NCI-H69 (cell line): ENCODE measurements at places on chromosomes 13 and 19.

- peak; percentile 63 for DNase-seq
These were observed 816.9 kb upstream of the SLC10A2 start for GRCh38 chr13:103883164-103883563.

DNA sequence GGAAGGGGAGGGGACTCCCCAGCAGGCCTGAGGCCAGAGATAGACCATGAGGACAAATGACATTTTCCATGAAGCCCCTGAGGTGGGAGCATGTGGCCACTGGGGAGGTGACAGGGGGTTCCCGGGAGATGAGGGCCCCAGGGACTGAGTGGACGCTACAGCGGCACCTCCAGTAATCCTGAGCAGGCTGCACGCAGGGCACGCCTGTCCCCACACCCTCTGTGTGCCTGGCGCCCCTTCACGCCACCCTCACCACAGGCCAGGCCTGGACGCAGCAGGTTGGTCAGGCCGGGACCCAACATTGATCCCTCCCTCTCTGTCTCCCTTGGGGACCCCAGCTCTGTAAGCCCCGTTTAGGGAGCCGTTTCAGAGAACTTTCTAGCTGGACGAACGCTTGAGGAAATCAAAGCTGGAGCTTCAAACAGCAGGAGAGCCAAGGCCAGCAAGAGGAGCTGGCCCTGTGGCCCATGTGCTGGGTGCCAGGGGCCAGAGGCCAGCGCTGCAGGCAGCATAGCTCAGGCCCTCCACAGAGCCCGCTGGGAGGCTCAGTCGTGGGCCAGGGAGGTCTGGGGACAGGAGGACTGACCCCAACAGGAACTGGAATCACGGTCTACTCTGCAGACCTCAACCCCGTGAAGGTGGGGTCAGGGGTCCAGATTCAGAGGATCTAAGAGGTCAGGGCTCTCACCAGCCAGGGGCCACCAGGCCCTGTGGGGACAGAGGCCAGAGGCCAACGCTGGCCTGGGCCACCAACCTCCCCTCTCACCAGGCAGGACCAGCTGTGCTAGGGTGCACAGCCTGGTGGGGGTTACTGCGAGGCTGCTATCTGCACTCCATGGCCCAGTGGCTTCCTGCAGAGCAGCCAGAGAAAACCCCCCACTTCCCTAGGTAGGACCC is 14.6 kb downstream of the LSM4 start:
- DNase-seq: no peak

GRCh38 chr19:54207983-54208783 is 7.5 kb downstream of the RPS9 start:
- peak; percentile 38 for DNase-seq

- no peak for DNase-seq
These were observed 76.0 kb upstream of the STK24 start for GRCh38 chr13:98652721-98653462.

GRCh38 chr19:29268721-29269393 is 55.9 kb upstream of the UQCRFS1 start:
- no peak for DNase-seq

GRCh38 chr19:15286688-15287365 is 45.5 kb downstream of the BRD4 start:
- no peak for DNase-seq

DNA sequence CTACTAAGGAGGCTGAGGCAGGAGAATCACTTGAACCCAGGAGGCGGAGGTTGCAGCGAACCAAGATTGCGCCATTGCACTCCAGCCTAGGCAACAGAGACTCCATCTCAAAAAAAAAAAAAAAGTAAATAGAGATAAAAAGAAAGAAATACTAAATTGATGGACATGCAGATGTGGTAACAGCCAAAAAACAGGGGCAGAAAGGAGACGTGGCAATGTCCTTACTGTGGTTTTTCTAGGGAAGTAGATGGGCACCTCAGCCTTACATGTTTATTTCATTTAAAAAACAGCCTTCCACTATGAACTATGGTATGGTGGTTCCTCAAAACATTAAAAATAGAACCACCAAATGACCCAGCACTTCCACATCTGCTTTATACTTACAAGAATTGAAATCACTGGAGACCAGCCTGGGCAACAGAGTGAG is 6.5 kb upstream of the EIF3G start:
- no peak for DNase-seq

DNA sequence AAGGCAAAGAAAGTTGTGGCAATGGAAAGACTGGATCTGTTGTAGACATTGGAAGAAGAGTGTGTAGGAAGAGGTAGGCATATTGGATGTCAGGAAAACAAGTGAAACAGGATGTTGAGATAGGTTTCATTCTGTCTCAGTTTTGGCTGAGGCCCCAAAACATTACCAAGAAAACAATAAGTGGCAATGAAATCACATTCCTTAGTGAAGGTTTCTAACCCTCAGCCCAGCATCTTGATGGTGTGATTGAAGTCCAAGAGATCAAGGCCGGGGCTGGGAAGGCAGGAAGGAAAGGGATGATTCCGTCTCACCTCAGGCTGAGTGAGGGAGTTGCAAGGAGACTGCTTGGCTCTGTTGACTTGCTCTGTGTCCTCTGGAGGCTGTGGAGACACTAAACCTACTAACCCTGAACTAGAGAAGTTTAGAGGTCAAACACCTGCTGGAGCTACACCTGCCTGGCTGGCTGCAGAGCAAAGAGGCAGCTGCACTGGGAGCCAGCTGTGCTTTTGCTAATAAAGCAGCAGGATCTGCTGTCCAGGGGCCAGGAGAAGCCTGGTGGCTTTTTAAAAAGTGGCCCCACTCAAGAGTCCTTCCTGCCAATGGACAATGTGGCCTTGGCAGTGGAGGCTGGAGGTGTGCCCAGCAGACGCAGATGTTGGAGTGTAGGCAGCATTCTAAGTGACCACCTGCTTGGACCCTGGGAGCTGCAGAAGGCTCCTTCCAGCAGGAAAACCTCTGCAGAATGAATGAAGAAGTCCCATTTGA is 53.6 kb downstream of the DGKH start:
- peak; percentile 53 for DNase-seq

GRCh38 chr19:2419754-2420153 is 7.6 kb downstream of the TIMM13 start:
- no peak for DNase-seq

- peak; percentile 1 for DNase-seq
These were observed 216.2 kb downstream of the MAB21L1 start for GRCh38 chr13:35260316-35260715.

- DNase-seq: no peak
These were observed 700 bp downstream of the ZNF816 start for GRCh38 chr19:52961981-52962380.

GRCh38 chr13:46102255-46102605 is 2.6 kb downstream of the CPB2 start:
- DNase-seq: no peak

DNA sequence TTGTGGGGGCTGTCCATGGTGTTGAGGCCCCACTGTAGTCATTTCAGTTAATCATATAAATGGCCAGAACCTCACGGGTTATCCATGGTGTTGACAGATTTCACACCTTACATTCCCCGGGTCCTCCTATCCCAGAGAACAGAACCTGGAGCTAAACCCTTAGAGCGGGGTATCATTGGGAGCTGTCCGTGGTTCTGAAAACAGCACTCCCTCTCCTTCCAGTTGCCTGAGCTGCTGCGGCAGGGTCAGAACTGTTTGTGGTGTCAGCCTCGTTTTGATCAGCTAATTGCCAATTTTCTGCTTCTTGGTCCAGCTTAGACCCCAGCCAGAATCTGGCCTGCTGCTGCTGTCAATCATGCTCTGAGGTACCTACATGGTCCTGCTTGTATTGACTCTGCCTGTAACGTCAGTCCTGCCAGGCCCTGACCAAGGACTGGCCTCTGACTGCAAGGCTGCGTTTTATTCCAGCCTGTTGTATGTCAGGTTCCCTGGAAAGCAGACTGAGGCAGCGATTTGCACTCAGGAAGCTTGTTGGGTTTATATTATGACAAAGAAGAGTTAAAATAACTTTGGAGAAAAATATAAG is 55.8 kb upstream of the KCTD15 start:
- no peak for DNase-seq

GRCh38 chr13:36395280-36395679 is 37.0 kb upstream of the CCNA1 start:
- peak; percentile 33 for DNase-seq

DNA sequence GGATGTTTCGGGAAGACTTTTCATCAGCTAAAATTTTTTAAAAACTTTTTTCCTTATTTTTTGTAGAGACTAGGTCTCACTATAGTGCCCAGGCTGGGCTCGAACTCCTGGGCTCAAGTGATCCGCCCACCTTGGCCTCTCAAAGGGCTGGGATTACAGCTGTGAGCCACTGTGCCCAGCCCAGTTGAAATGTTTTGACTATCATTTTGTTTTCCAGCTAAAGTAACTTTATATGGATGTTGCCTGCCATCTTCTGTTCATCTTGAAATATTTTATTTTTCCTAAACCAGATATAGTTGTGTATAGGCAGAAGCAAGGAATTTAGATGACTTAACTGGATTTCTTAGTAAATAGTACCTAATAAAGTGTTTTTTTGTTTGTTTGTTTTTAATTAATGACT is 7.0 kb downstream of the CAB39L start:
- DNase-seq: no peak

GRCh38 chr19:6979399-6979798 is 41.8 kb downstream of the MBD3L2B start:
- DNase-seq: no peak

DNA sequence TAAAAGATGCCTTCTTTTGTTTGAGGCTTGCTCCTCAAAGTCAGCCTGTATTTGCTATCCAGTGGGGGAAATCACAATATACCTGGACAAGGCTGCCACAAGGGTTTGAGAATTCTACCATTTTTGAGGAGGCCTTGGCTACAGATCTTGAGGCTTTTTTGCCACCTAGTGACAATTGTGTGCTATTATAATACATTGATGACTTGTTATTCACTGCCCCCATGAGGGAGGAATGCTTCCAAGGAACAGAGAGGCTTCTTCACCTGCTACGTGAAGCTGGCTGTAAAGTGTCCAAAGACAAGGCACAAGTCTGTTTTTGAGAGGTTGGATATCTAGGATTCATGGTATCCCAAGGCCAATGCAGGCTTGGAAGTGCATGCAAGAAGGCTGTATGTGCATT is 72.5 kb downstream of the ZNF708 start:
- DNase-seq: peak; percentile 22

DNA sequence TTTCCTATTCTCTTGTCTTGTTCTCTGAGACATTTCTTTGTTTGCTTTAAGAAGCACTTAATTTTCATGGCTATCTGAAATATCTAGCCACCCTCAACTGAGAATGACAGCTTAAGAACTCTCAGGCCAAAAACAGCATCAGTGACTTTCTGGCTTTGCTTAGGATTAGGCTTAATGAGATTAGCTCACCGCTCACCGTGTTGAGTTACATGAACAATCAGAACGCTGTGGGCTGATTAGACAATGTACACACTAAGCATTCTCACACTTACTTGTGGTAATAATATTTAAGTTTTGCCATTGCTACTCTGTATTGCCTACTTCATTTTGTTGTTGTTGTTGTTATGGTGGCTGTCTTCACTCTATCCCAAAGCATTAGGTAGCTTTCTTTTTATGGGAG is 1283.6 kb downstream of the UQCRFS1 start:
- no peak for DNase-seq

- DNase-seq: peak; percentile 77
These were observed 5.0 kb upstream of the LENG1 start for GRCh38 chr19:54164369-54165068.

DNA sequence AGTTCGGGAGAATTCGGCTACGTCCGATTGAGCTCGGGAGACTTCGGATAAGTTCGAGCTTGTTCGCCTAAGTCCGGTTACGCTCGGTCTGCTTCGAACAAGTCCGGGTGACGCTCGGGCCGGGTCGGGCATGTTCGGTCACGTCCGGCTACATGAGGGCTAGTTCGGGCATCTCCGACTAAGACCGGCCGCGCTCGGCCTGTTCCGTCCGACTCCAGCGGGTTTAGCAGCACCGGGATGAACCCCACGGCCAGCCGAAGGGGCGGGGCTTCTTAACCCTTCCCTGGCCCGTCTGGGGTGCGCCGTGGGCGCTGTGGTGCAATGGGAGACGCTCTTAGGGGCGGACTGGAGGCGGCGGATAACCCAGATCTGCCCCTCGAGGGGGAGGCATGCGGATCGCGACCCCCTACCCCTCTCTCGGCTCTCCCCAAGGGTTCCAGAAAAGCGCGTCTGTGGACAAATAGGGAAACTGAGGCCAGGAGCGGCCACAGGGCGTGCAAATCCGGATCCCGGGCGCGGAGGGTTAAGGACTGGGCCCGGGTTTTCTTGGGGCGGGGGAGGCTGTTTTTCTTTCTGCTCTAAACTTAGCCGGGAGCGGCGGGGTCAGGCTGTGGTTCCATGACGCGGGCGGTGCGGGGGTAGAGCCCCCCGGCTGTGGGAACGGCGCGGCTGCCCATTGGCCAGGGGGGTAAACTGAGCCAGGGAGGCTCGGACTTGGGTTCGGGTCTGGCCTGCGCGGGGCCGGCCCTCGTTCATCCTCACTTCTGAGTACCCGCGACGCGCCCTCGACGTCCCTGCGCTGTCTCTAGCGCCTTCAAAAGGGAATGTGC is 1.5 kb downstream of the PDE4C start:
- peak; percentile 99 for DNase-seq

DNA sequence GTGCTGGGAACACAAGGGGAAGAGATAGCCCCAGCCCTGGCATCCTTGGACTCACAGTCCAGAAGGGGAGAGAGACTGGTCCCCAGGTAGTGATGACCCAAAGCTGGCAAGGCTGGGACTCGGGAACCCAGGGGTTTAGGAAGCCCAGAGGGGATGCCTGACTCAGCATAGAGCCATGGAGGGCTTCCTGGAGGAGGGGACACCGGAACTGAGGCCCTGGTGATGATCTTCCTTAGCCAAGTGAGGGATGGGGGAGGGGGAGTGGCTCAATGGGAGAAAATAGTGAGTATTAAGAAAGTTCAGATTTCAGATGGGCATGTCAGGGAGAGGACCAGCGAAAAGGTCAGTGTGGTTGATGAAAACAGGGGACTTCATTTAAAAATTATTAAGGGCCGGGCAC is 26.8 kb downstream of the EXOC3L2 start:
- DNase-seq: no peak

DNA sequence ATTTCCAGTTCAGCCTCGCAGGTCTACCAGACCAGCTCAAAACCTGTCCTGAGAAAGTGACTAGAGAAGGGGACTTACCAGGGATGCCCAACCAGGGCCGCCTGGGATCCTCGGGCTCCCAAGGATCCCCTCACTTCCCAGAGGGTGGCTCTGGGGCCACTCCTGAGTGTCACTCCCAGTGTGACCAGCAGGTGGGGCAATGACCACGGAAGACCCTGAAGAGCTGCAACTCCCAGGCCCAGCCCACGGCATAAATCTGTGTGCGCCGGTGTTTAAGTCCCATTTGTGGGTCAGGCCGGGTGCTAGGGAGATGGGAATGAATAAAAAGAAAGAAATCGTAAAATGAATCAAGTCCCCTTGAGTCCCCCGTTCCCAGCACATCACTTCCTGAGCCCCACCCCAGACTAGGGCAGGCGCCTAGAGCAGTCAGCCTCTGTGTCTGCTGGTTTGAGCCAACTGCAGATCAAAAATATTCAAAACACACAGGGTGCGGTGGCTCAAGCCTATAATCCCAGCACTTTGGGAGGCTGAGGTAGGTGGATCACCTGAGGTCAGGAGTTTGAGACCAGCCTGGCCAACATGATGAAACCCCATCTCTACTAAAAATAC is 10.7 kb downstream of the PTGIR start:
- DNase-seq: peak; percentile 83
